ENCODE measurements at places on chromosomes 4 and X.

DNA sequence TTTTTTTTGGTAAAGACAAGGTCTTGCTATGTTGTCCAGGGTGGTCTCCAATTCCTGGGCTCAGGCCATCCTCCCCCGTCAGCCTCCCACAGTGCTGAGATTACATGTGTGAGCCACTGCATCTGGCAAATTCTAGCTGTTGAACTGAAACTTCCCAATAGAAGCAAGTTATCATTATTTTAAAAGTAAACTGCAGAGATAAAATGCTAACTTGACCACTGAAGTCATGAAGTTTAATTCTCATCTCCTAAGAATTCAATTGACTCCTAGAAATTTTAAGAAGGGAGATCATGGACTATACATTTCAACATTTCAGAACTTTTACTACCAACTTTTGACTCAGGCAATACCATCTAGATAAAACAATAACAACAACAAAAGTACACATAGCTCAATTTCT, 11.7 kb upstream of the EXOSC9 start:
- no peak for DNase-seq

- no peak for DNase-seq
Observed at GRCh38 chr4:183306811-183307210, 13.3 kb downstream of the CLDN22 start.

DNA sequence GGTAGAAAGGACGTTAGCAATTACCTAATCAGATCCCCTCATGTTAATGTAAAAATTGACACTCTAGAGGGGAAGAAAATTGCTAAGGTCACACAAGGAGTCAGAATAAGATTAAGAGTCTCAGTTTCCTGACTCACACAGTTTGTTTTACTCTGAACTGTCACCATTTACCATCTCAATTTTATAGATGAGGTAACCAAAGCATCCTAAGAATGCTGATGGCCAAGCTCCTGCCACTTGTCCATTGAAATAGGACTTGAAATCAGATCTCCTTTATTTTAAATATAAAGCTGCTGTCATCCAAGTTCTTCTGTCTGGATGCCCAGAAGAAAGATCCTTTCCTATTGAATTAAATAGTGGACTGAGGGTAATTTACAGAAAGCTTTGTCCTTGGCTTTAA, 114.8 kb upstream of the VAMP7 start:
- DNase-seq = no peak

DNA sequence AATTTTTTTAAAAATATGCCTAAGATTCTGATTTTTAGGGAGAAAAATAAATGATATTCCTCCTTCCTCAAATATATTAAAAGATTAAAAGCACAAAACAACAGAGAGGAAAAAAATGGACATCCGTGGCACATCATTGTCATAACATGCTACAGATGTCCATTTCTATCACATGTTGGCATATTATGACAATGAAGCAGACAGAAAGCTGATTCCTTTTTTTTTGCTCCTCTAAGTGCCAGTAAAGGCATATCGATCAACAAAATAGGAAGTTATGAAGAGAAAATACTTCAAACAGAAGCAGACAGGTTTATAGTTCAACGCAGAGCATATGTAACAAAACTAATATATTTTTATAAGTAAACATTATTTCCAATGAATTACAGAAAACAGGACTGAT, 11.2 kb downstream of the KLHL8 start:
- no peak for DNase-seq

GRCh38 chr4:151921811-151922210, 161.0 kb upstream of the GATB start:
- DNase-seq = no peak

All from SHP77 (cell line).